ENCODE measurements at places on chromosomes 16 and 17.

GRCh38 chr16:6888531-6888930 lies 444.1 kb upstream of the RBFOX1 start:
- no peak for DNase-seq

DNA sequence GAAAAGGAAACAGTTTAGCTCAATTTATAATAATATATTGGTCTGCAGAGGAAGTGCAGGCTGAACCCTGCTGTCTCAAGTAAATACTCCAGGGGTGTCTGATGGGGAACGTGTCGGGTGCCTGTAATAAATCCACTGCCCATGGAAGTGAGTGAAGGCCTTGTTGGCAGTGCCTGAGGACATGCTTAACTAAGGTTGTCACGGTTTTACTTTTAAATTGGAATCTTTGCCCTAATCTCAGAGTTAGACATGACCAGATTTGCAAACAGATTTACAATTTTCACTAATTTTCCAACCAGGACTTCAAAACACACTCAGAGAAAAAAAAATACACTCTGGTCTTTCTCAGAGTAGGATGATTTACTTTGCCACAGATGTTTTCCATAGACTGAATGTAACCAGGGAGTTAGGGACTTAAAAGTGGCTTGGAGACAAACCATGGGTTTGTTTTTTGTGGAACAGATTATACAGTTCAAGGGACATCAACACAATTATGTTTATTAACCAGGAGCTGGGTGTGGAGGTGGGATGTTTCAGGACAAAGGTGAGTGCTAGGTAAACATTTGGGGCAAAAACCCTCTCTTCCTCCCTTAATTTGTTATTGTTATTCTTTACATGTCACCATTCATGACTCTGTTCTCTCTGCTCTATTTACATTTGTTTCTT lies 144.5 kb downstream of the FTO start:
- no peak for DNase-seq

DNA sequence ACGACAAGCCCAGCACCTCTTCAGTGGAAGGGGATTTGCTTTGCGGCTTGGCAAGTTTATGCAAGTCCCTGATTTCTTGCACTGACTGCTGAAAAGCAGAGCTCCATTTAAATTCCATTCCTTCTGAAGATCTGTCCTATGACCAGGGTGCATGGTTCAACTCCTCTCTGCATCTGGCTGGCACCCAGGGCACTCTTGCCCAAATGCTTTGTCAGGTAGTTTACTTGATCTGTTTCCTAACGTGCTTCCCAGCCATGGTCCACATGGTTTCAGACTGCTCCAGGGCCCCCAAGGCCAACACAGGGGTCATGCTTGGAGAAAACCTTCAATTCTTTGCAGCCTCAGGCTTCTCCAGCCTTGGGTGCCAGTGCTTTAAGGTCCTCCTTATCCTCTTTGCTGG lies 11.2 kb upstream of the HP start:
- no peak for DNase-seq

DNA sequence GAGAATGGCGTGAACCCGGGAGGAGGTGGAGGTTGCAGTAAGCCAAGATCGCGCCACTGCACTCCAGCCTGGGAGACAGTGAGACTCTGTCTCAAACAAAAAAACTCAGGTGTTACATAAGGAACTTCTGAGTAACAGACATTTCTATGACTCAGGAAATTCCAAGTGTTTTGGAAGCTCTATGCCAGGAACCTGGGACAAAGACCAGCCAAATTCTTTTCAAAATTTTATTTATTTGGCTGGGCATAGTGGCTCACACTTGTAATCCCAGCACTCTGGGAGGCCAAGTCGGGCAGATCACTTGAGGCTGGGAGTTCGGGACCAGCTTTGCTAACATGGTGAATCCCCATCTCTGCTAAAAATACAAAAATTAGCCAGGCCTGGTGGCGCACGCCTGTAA lies 5.2 kb upstream of the SH2B1 start:
- DNase-seq = no peak

DNA sequence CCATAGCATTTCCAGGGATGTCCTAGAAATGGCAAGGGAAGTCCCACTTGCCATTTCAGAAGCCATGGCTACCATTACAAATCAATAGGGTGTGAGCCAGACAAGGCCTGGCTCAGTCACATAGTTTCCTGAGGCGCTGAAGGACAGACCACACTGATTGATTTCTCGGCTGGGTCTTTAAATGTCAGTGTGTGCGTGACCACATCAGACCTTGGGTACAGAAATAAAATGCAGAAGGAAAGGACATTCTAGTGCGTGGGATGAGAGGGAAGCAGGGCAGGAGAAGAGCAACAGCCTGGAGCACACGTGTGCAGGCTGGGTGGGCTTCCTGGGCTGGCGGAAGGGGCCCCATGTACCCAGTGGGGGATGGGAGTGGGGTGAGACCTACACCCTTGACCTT lies 58.7 kb upstream of the LYRM9 start:
- no peak for DNase-seq

DNA sequence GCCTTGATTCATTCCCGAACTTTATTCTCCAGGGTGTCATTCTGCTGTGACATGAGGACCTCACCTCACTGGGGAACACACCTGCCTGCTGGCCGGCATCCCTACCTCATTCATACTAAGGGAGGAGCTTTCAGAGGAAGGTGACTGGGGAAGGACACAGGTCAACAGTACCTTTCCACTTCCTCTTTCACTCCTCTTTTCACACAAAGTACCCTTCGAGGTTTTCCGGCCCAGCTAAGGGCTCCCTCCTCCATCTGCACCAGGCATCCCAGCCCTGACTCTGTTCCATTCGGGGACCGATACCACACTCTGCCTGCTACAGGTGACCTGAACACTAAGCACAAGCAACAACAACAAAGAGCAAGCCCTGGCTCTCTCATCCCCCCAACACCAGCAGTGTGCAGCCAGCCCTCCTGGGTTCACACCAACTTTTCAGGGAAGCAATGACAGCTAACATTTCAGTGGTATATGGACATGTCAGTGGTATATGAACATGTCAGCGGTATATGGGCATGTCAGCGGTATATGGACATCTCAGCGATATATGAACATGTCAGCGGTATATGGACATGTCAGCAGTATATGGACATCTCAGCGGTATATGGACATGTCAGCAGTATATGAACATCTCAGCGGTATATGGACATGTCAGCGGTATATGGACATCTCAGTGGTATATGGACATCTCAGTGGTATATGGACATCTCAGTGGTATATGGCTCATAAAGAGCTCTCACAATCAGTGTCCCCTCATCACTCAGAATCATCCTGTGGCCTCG lies 16.0 kb downstream of the TRIM25 start:
- no peak for DNase-seq

All from mesendoderm (in vitro differentiated cells).